NCI-H2227 treated with DMSO at 0.1 percent for 48 hours (cell line): ENCODE measurements at places on chromosomes 2 and 18.

DNA sequence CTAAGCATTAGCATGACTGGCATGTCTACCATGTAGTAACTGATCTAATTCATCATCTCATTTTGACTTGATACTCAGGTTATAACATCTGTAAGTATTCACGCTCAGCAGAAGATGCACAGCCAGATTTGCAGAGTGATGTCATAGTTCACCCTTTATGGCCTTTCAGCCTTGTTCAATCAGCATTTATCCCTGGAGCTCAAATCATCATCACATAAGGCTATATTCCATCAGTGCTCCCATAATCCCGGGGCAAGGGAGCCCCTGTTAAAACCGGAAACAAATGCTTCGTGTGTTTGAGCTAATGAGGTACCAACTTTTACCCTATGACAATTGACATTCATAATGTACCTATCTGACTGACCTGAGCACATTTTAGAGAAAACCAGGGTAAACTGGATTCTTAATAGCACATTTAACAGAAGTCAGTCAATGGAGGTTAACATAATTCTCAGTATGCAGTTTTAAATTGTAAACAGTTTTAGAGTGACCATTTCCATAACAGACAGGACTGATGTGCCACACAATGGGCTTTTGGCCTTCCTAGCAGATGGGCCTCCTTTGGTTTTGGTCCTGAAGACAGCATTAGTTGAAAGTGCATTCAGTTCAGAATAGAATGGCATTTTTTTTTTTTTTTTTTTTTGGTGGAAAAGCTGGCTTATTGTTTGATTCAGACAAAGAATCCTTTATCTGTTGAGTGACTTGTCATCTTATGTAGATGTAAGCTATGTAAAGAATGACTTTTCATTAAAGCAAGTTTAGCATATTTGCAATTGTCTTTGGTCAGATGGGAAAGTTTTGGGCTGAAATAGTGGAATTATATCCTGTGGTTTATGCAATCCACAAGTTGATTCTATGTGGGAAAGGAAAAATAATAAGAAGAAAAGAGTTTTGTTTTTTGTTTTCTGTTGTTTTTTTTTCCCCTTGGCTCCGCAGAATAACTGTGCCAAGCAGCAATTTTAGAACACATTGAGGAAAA is 866.0 kb upstream of the ACVR2A start:
- no peak for DNase-seq

DNA sequence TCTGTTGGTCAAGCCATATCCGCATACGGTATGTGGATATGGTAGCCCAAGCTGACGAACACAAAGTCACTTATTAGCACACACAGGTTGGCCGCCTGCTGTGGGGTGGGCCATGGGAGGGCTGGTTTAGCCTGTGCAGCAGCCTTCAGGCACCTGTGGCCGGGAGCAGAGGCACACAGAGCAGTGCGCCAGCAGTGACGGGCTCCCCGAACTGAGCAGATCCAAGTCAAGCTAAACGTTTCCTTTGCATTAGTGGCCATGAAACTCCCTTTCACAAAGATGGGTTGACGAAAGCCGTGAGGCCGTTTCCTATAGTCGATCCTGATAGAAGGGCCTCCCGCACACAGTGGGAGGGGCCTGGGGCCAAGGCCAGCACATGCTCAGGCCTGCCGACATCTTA is 72.1 kb downstream of the TSHZ1 start:
- DNase-seq = no peak

GRCh38 chr2:3248754-3249475 is 128.7 kb downstream of the EIPR1 start:
- DNase-seq = no peak

GRCh38 chr2:56191617-56192016 is 7.8 kb downstream of the CCDC85A start:
- no peak for DNase-seq

DNA sequence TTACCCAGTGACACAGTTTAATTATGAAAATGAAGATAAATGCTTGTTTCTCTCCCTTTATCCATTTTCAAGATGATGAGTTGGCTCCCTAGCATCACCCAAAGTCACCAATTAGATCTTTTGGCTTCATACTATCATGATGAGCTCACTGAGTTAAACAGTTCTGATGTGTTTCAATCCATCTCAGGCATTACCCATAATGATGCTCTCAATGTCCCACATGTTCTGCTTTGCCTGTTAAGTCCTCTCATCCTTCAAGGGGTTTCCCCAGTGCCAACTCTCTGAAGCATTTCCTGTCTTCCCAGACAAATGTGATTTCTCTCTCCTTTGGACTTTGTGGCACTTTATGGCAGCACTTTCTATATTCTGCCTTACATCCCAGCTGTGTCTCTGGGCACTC is 92.6 kb downstream of the EPB41L3 start:
- no peak for DNase-seq

DNA sequence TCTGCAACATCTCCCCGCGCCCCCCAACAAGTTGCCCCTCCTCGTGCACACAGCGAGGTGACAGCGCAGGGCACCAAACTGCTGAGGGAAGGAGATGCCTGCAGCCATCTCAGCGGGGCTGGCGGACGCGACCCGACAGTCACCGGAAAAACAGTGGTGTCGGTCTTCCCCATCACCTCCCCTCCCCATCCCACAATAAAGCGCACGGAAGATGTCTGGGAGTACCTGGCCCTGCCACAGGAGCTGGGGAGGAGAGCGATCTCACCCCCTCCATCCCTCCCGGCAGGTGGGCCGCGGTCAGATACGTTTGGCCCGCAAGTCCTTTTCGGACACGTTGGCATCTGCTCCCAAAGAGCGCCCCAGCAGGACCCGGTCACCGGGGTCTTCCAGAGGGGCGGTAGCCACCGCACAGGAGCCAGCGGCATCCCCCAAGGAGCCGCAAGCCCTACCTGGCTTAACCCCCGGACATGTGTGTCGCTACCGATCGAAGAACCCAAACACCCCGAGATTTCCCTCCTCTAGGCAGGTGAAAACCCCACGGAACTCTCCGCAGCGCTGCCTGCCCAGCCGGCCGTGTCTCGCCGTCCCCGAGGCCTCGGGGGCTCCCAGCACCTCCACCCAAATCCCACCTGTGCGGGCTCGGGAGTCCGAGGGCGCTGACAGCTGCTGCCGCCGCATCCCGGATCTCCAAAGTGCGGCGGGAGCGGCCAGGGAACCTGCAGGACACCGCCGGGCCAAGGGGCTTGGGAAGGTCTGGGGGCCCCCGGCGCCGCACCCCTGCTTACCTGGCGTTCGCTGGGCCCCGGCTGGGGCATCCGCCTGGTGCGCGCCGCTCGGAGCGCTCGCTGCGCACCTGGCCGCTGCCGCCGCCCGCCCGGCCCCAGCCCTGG is 657 bp downstream of the ATP8B1 start:
- no peak for DNase-seq

DNA sequence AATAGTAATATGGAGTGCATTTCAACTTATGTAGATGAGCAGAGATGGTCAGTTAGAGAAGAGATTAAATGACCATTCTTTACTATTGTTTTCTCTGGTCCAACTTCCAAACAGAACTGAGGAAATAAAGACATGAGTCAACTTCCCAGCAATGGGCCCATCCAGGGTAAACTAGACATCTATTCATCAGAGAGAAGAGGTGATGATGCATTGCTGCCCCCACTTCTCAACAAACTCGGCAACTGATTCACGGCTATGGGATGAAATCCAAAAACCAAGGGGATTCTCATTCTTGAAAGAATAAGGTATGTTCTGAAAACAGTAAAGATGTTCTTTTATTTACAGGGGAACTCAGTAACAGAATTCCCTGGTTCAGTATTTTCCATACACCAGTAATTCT is 190.7 kb downstream of the RDH14 start:
- DNase-seq = no peak

- no peak for DNase-seq
These were observed 70.6 kb downstream of the GDF7 start for GRCh38 chr2:20737505-20737904.

DNA sequence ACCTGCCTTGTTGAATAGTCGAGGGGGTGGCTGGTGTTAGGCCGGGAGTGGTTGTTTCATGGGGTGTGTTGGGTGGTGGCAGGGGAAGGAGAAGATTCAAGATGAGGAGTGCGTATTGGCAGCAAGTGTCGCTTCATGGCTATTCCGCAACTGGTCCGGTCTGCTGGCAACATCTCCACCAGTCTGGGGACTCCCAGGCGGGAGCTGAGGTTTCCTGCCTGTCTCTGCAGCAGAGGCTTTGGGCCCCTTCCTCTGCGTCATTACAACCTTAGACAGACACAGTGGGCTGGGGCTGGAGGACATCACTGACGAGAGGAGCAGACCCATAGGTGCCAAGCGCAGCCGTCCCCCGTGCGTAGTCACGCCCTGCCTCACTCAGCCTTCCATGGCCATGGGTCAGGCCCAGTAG is 64.0 kb upstream of the MCFD2 start:
- no peak for DNase-seq

DNA sequence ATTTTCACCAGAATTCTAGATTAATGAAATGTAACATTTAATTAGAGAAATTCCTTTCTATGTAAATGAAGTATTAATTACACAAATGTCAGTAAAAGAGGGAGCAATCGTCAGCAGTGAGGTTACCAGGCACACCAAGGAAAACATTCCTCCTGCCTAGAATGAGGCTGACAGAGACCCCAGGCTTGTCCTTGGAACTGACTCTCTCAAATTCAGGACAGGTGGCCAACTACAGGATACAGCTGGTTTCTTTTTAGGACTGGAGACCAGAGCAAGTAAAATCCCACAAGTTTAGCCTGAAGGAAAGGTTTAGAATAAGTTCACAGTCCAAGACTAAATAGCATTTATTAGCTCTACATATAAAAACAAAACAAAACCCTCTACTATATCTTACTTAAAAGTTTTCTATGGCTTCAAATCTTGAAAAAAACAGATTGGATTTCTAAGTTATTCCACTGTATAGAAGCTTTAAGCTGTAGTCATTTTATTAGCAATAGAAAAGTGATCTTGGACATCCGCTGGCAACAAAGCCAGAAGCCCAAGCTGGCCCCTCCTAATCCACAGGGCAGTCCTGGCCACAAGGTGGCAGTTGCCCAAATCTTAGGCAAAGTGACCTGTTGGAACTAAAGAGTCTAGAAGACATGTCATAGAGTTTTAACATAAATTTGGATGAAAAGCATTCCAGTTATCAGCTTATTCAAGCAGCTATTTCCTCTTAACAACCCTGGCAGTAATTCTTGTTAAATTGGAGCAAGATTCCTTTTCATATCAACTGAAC is 81.0 kb downstream of the SP3 start:
- no peak for DNase-seq

GRCh38 chr18:27061488-27062095 is 123.5 kb downstream of the CHST9 start:
- no peak for DNase-seq

DNA sequence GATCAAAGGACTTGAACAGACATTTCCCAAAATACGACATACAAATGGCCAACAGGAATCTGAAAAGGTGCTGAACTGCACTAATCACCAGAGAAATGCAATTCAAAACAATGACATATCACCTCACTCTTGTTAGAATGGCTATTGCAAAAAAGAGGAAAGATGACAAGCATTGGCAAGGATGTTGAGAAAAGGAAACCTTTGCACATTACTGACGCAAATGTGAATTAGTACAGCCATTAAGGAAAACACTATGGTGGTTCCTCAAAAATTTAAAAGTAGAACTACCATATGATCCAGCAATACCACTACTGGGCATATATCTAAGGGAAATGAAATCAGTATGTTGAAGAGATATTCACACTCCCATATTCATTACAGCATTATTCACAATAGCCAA is 57.7 kb upstream of the ASPRV1 start:
- DNase-seq = no peak

- no peak for DNase-seq
These were observed 65.6 kb downstream of the STRADB start for GRCh38 chr2:201517094-201517493.

DNA sequence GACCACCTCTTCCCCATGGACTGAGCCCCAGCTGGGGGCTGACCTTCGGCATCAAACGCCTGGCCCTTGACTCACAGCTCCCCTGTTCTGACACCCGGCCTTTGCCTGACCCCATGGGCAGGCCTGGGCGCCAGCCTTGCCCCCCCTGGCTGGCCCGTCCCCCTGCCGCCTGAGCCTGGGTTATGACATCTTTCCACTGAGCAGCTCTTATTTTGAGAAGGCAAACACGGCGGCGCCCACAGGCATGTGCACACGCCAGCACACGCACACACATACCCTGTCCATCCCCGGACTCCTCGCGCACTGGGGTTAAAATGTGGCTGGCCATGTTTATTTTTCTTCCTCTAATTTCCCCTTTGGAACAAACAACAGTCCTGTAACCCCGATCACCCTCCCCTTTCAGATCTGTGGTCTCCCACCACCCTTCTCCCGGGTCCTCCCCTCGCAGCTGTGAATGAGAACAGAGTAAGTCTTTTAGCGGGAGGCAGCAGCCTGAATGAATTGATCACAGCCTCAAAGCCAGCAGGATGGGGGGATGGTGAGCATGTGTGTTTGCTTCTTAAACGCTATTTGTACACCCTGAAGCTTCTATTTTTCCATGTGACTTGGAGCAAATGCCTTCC is 11.8 kb upstream of the ATOH8 start:
- peak; percentile 94 for DNase-seq

DNA sequence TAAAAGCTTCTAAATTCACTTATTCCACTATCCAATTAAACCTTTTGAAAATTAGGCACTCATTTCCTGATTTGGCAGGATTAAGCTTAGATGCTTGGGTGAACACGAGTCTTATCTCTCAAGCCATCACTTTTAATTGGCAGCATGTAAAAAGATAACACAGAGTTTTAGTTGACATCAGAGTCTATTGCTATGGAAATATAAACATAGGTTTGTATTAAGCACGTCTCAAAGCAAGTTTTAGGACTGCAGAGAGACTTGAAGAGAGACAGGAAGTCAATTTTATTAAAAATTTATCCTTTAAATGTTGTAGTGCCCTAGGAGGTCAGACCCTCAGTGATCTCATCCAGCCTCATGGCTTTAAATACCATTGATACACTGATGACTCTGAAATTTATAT is 5.6 kb downstream of the RBKS start:
- no peak for DNase-seq

DNA sequence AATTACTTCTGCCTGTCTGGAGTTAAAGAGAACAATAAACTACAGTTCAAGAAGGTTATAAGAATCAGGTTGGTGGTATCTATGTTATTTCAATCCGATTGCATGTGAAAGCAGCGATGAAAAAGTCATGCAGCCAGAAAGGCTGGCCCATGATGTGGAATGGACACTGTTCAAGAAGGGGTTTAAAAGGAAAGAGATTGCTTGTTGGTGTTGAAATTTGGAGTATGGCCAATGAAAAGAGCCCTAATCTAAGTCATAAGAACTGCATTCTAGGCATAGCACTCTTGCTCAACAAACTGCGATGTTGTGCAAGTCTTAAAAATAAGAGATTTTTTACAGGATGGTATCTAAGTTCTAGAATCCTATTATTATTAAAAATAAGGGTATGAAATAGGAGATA is 61.3 kb downstream of the EFEMP1 start:
- DNase-seq = no peak
